ENCODE measurements at places on chromosomes 2 and 18.

DNA sequence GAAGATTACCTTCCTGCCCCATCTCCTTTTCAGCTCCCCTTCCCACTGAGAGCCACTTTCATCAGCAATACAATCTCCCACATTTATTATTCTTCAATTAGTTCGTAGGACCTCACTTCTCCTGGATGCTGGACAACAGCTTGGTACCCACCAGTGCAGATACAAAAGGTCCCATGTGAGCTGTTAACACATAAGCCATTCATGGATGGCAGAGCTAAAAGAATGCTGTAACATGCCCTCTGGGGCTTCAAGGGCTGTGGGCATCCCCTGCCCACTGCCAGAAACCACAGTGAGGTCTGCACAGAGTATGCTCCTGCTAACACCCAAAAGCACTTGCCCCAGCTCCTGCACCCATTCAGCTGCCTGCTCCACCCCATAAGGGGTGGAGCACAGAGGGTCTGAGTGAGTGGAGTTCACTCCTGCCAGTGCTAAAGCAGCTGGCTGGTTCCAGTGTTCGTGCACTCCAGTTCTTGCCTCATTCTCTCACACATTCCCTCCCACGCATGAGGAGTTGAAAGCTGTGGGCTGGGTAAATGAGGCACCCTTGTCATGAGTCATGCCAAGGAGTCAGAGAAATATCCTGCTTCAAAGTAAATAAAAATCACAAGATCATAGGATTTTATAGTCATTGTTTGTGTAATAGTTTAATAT is 305.9 kb upstream of the TMEFF2 start:
- peak; percentile 23 for DNase-seq

DNA sequence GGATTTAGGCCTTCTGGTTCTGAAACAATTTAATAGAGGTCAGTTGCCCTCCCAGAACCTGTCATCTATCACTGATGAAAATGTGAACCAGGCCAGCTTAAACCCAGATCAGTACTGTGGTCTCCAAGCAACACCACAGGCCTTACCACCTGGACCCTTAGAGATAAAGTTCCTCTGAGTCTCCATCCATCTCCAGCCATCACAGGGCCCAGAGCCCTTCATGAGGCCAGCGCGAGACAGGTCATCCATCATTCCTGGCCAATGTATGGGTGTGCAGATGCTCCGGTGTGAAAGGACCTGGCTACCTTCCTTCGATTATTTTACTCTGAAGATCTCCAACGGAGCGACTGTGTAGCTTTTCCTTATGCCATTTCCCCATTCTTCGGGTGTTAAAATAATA is 322.7 kb upstream of the SOX11 start:
- no peak for DNase-seq

- no peak for DNase-seq
Observed at GRCh38 chr2:218445602-218446001, 26.7 kb downstream of the VIL1 start.

DNA sequence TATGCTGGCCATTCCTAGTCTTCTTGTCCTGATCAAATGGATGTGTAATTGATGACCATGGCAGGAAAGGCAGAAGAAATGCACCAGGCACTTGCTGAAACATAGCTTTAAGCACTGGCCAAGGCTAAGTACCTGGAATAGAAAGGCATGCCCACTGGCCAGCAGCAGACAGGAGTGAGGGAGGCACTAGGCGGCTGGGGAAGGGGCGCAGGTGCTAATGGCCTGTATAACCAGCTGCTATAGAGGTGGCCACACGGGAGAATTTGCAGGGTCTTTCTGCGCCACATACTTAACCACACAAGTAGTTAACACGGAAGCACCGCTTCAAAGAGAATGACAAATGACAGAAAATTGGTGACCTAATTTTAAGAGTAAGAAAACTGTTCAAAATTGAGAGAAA is 66.3 kb upstream of the CHRNA1 start:
- DNase-seq = no peak

DNA sequence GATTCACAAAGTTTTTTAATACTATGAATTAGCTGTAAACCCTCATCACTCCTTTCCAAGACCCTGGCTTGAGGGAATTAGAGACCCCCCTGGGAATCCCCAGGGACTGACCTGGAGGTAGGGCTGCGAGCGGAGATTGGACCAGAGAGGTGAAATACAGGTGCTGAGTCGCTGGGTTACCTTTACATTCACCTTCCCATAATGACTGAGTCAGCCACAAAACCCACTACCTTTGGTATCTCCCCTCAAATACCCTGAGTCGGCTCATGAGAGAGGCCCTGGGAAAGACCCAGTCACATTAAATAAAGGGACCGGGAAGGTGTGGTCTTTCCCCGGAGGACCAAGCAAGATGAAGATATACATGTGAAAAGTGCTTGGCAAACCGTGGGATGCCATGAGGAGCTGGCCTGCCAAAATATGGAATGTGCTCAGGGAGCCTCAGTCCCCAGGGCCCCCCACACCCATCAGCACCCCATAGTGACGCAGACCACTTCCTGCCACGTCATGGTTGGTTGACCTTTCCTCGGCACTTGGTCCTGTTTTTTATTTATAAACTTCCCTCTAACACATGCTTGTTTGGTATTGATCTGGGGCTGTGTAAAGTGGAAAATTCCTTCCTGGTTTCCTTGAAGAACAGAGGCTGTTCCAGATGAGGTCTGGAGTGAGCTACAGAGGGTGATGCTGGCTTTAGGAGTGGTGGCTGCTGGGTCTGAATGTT is 51.4 kb downstream of the IL1RL2 start:
- peak; percentile 64 for DNase-seq

GRCh38 chr18:79911344-79912270 is 39.8 kb downstream of the SLC66A2 start:
- no peak for DNase-seq

GRCh38 chr18:76850112-76850511 is 27.8 kb downstream of the ZNF236 start:
- DNase-seq = no peak

DNA sequence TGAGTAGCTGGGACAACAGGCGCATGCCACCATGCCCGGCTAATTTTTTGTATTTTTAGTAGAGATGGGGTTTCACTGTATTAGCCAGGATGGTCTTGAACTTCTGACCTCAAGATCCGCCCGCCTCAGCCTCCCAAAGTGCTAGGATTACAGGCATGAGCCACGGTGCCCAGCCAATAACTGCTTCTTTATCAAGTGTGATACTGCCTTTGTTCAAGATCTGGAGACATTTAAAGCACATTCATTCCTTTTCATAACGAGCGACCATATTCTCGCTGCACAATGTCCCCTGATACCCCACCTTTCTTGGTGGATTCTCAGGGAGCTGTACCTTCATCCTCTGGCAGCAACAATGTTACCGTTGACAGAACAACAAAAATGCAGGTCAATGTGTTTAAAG is 75.4 kb downstream of the PIEZO2 start:
- DNase-seq = no peak

DNA sequence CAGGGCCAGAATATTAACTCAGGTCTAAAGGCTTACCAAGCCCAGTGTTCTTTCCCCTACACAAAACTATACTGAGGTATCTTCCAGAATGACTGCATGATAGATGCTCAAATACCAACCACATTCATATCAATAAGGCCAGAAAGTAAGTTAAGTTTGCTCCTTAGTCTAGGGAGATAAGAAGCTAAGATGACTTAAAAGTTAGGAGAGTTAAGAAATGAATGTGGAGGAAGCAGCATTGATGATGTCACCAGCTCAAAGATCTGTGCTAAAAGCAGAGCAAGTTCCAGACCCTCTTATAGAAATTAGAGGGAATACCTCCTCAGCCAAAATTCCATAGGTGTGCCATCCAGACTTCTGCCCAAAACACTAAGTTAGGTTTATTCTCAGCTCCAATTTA is 6.1 kb downstream of the PPP4R1 start:
- no peak for DNase-seq

GRCh38 chr2:234952270-234953115 is 676 bp downstream of the SH3BP4 start:
- DNase-seq = peak; percentile 7

DNA sequence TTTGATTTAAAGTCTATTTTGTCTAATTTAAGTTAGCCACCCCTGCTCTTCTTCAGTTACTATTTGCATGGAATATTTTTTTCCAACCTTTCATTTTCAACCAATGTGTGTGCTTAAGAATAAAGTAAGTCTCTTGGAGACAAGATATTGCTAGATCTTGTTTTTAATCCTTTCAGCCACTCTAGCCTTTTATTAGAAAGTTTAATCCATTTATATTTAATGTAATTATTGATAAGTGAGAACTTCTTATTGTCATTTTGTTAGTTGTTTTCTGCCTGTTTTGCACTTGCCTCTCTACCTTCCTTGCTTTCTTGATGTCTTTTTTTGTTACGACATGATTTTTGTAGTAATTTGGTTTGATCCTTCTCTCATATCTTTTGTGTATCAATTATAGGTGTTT is 46.4 kb downstream of the CCDC148 start:
- no peak for DNase-seq

- no peak for DNase-seq
Observed at GRCh38 chr2:40095000-40095399, 315.9 kb upstream of the THUMPD2 start.

DNA sequence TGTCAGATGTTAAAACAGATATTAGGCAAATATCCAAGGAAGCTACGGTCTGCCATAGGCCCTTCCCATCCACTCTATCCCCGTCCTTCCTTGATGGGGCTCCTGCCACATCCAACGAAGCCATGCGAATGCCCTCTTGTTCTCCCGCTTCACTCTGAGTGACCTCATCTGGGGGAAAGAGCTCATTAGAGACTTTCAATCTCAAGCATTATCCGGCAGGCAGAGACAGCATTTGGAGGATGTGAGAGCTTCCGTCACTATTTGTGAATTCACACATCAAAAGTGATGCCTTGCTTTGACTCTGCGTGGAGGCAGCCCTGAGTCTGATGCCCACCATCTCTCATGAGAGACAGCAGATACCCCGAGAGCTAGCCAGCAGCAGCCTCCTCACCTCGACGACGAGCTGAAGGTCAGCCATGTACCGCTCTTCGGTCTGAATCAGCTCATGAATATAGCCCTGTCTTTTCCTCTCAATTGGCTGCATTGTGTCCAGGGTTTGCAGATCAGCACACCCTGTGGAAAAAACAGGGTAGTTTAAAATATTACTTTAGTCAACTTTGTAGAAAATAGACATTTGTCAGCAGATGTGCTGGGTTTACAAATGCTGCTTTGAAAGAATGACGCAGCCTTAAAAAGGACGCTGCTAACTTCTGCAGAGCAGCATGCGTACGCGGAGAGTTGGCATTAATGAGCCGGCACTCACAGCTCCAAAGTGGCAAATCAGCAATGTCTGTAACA is 45.9 kb downstream of the FAM228A start:
- no peak for DNase-seq

- no peak for DNase-seq
Observed at GRCh38 chr2:132825601-132826000, 155.6 kb upstream of the LYPD1 start.

GRCh38 chr2:126627643-126628042 is 28.3 kb upstream of the GYPC start:
- DNase-seq = no peak

DNA sequence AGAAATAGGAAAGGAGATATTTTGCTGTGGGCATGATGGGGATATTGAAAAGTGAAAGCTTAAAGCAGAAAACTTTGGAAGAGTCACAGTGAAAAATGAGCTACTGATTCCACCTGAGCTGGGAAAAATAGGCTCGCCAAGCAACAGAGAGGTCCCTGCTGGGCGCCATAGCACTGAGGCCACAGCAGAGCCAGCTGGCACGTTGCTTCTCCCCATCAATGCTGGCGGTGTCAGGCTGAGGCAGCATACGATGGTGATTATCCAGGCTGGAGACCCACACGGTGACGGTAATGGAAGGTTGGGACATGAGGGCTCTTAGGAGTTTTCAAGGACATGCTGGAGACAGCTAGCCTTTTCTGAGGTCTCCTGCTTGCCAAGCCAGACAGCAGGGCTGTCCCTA is 25.8 kb upstream of the DTNB start:
- no peak for DNase-seq

DNA sequence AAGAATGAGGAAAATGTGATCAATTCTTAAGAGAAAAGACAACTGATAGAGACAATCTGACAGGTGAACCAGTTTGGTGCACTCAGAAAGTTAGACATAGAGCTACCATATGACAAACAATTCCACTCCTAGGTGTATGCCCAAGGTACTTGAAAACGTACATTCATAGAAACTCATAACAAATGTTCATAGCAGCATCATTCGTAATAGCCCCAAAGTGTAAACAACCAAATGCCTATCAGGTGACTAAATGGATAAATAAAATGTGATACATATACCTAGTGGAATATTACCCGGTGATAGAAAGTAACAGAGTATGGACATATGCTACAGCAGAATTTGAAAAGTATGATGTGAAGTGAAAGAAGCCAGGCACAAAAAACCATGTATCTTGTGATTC is 149.3 kb upstream of the TRIB2 start:
- no peak for DNase-seq

- DNase-seq = no peak
Observed at GRCh38 chr2:144163592-144163991, 356.3 kb downstream of the ZEB2 start.

DNA sequence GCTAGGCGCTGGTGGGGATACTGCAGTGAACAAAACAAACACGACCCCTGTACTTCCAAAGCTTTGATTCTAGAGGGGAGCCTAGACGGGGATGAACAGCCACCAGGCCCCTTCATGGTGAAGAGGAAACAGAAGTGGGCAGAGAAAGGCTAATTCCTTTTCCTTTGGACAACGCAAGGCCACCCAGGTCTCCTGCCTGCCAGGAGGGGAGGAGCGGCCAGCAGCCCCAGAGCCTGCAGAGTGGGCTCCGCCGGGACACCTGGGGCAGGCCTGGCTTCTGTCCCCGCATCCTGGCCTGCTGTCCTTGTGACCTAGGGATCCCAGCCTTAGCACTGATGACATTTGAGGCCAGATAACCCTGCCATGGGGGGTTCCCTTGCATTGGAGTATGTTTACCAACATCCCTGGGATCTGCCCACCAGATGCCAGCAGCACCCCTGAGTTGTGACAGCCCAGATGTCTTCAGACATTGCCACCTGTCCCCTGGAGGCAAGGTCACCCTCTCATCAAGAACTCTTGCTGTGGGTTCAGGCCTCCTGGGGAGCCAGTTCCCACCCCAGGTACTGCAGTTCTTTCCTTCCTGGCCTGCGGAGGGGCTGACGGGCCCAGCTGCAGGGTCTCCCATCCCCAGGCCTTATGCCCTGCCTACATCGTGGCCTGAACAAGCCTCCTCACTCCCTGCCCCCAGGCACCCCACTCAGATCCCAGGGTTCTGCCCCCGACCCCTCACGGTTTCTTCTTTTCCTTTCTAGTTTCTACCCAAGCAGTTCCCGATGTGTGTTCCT is 125.7 kb downstream of the SEPTIN10 start:
- no peak for DNase-seq

DNA sequence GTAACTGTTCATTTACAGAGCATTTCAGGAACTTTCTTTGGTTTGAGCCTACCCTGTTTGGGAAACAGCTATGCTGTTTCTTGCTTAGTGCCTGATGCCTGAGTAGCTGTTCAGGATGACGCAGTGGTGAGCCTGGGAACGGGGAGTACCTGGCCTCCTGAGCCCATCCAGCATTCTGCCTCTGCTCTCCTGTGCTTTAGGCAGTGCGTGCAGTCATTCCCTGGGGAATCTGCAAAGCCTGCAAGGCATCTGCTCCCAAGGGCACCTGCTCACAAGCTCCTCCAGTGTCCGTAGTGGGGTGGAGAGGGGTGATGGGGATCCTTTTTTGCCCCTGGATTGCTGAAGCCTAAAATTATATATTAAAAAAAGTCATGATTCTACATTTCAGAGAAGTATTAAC is 68.8 kb downstream of the RAPGEF4 start:
- no peak for DNase-seq

Data from activated T-cell treated with anti-CD3 and anti-CD28 coated beads, Interleukin-2, amount 50 U/mL, for 72 hours (primary cell).